Brain (organoid and tissue), 16 donors: ENCODE measurements at places on chromosomes 6 and 20. TPM values are rescaled to one million over a fixed set of nuclear protein-coding genes. Genes with fewer than 3 reads are reported as not detected.

Gene SRMS
- not detected for polyA plus RNA-seq

Gene RBBP9
- 23.0 TPM for polyA plus RNA-seq

DNA sequence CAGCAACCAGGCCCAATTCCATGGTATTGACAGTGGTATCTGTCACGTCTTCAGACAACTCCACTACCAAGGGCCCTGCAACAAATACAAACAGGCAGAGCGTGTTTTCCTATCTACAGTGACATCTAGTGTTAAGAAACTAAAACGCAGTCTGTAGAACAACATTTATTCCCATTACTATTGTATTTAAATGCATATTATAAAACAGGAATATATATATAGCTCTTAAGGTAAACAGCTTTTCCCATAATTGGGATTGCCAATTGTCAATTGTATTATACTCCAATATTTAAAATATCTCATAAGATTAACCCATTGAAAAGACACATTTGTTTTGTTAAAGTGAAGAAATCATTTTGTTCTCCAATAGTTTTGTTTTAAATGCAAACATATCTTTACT lies 97.2 kb downstream of the KIF16B start:
- peak; percentile 75 for DNase-seq

GRCh38 chr20:18058661-18059467 lies 1.1 kb upstream of the OVOL2 start:
- DNase-seq = no peak

- DNase-seq = no peak
Measured at GRCh38 chr6:43890197-43891062, 120.4 kb downstream of the VEGFA start.

- no peak for DNase-seq
Measured at GRCh38 chr6:157229132-157229618, 94.1 kb downstream of the TMEM242 start.

Gene DHX35
- 9.7 TPM for polyA plus RNA-seq

DNA sequence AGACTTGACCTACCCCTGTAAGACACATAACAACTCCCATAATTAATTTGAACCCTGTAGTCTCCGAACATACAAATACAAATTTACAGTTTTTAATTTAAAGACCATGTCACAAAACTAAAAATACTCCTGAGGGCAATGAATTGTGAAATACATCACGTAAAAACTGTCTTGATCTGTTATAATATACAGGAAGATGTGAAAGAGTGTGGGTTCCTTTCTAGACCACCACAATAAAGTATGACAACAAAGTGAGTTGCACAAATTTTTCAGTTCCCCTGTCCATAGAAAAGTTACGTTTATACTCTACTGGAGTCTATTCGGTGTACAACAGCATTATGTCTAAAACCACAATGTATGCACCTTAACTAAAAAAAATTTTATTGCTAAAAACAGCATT lies 11.0 kb upstream of the BLOC1S5 start:
- no peak for DNase-seq

DNA sequence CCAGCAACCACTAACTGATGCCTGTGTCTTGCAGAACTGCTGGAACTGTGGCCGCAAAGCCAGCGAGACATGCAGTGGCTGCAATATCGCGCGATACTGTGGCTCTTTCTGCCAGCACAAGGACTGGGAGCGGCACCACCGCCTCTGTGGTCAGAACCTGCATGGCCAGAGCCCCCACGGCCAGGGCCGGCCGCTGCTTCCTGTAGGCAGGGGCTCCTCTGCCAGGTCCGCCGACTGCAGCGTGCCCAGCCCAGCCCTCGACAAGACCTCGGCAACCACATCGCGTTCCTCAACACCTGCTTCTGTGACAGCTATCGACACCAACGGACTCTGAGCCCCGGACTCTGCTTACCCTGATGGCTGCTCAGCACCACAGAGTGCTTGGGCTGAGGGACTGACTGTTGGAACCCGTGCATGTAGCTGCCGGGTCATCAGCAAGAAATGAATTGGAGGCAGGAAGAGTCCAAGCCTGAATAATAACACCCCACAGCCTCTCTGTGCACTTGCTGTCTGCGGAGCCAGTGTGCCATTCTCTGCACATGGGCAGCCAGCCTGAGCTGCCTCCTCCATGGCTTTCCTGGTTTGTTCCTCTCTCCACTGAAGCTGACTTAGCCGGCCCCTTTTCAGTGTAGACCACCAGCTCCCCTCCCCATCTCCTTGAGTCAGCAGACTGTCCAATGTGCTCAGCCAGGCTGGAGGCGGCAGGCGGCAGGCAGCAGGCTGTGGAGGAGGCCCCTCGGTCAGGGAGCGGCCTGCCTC lies 17.6 kb upstream of the C20orf144 start:
- DNase-seq = no peak

DNA sequence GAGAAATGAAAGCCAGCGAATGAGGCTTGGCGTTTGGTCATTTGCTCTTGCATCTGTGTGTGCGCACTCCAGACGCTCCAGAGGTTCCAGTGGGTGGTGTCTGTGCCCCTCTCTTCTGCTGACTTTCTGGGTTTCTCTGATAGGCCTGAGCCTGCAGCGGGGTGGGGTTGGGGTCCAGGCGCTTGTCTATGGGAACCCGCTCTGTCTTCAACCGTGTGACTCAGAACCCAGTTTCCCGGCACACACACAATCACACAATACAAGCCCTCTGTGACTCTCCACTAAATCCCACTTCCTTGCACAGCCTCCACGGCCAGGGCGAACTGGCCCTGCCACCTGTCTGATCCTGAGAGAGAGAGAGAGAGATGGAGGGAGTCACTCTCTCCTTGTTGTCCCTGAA lies 24.6 kb downstream of the RBM38 start:
- no peak for DNase-seq

DNA sequence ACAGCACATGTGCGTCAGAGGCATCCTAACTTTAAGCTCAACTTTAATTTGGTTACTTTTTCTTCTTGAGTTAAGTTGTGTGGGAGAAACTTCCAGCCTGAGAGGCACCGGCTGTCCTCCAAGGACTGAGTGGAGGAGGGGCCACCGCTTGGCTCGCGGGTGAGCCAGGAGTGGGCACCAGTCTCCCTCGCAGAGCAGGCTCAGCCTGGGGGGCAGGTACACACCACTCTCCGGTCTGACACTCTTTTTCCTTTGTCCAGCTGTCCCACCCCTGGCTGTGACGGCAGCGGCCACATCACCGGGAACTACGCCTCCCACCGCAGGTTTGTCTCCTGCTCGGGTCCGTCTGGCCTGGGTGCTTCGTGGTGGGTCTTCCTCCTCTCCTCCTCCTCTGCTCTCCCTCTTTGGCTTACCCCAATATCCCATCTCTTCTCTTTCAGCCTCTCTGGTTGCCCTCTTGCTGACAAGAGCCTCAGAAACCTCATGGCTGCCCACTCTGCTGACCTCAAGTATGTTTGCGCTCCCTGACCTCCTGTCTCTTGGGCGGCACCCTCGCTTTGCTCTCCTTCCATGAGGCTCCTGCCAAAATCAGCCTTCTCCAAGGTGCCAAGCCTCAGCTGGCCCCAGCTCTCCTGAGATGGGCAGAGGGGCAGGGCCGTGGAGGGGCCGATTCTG lies 32.6 kb upstream of the PCMTD2 start:
- no peak for DNase-seq

DNA sequence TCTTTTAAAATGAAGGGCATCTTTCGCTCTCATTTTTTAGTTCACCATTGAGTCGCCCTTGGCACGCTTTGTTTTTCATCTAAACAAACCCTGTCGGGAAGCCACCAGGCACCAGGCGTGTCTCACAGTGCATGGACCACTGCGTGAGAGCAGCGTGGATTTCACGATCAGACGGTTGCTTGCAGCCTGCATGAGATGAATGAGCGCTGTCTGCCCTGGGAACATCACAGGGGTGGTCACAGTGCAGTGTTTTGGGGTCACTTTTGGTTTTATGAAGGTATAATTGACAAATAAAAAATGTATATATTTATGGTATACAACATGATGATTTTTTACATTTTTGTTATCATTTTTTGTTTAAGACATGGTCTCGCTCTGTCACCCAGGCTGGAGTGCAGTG lies 61.3 kb downstream of the CDH4 start:
- DNase-seq = no peak

Gene LY6G6C
- polyA plus RNA-seq = not detected

DNA sequence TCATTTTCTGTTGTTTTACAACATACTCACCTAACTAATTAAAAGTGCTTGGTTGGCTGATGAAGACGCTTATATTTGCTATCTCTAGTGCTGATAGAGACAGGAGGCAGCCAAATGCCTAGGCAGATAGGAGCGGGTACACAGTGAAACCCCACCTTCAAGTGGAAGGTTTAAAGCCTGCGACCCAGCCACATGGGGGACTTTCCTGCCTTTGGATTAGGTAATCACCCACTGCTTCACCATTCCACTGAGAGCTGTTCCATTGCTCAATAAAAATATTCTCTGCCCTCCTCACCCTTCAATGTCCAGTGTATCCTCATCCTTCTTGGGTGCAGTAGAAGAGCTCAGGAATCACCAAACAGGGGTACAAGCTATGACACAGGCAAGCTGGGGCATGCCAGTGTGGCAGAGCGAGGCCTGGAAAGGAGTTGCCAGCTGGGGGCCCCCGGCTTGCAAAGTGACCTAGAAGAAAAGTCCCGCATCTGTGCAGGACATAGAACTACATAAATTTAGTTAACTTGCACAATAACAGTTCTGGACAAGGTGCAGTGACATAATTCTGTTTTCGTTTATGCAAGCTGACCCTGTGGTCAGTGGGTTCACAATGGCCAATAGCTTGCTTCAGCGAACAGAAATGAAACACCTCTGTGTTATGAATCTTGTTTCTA lies 112.0 kb upstream of the MLIP start:
- DNase-seq = no peak

DNA sequence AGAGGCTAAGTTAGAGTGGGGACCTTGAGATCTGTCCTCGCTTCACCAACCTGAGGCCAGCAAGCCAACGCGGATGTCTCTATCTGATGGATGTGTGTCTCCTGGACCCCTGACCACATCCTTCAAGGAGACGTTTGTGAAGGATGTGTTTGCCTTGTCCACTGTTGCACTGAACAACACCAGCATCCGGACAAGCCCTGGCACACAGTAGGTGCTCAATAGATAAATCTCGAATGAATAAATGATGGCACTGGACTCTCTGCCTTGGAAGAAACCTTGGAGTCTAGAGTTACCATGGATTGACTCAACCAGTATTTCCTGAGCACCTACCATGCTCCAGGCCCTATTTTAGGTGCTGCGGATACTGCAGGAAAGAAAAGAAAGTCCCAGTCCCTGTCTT lies 97.7 kb upstream of the PTPN1 start:
- no peak for DNase-seq

DNA sequence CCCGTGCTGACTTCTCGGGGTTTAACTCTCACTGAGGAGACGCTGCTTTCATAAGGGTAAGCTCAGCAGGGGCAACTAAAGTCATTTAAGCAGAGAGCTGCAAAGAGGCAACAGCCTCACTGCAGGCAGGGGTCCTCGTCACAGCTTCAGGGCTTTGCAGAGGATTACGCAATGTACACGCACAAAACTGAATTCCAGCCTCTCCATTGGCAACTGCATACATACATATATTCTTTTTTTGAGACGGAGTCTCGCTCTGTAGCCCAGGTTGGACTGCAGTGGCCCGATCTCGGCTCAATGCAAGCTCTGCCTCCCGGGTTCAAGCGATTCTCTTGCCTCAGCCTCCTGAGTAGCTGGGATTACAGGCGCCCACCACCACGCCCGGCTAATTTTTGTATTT lies 2.4 kb downstream of the GMEB2 start:
- DNase-seq = no peak

Gene STK35
- 11.4 TPM for polyA plus RNA-seq

Gene CDSN
- not detected for polyA plus RNA-seq

- DNase-seq = peak; percentile 90
Measured at GRCh38 chr20:62117362-62117646, 5.0 kb upstream of the LSM14B start.

GRCh38 chr6:31285486-31285885 lies 13.6 kb upstream of the HLA-C start:
- DNase-seq = no peak

DNA sequence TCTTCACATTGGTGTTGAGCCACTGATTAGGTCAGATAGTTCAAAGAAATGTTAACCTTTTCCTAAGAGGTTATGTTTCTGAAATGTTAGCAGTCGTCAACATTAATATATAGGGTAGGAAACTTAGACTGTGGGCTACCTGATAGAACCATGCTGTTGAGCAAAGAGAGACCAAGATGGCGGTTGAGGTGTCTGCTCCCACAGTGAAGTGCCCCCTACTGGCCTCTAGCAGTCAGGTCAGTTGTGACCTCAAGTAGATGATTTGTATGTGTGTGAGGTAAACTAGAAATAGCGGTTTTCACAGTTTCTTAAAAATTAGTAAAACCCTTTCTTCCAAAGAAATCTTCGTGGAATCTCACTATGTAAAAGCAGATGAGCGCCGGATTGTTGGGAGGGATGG lies 40.3 kb downstream of the MTHFD1L start:
- no peak for DNase-seq

DNA sequence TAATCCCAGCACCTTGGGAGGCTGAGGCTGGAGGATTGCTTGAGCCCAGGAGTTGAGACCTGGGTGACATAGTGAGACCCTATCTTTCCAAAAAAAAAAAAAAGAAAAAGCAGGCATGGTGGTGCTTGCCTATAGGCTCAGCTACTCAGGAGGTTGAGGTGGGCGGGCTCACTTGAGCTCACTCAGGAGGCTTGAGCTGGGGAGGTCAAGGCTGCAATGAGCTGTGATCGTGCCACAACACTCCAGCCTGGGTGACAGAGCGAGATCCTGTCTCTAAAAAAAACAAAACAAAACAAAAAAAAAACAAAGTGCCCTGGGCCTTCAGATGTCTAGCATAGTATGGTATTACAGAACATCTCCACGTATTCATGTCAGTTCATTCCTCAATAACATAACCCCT lies 42.9 kb downstream of the ZFAND3 start:
- no peak for DNase-seq

DNA sequence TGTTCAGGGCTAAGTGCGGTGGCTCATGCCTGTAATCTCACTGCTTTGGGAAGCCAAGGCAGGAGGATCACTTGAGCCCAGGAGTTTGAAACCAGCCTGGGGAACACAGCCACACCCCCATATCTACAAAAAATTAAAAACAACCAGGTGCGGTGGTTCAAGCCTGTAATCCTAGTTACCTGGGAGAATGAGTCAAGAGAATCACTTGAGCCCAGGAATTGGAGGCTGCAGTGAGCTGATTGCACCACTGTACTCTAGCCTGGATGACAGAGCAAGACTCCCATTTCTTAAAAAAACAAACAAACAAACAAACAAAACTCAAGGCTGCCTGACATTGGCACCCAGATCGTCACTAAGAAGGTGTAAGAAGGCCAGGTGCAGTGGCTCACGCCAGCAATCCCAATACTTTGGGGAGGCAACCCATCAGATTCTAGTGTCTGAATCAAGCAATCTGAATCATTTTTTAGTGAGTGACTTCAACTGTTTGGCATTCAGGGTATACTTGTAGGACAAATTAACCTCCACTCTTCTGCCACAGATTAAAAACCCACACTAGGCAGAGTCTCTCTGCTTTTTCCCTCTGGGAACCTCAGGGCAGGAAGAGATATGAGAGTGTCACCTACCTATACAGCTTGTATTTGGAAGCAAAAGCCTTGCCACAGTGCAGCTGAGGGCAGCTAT lies 6.1 kb downstream of the PLAGL2 start:
- DNase-seq = no peak

- no peak for DNase-seq
Measured at GRCh38 chr6:91476000-91476399, 889.1 kb upstream of the MAP3K7 start.

GRCh38 chr20:3168079-3168828 lies 5.1 kb downstream of the LZTS3 start:
- no peak for DNase-seq

- DNase-seq = no peak
Measured at GRCh38 chr20:9214685-9215084, 145.8 kb downstream of the PLCB4 start.
